ENCODE measurements at places on chromosomes 5 and 9.

GRCh38 chr9:116990592-116990991 lies 303.5 kb downstream of the TRIM32 start:
- DNase-seq = no peak

DNA sequence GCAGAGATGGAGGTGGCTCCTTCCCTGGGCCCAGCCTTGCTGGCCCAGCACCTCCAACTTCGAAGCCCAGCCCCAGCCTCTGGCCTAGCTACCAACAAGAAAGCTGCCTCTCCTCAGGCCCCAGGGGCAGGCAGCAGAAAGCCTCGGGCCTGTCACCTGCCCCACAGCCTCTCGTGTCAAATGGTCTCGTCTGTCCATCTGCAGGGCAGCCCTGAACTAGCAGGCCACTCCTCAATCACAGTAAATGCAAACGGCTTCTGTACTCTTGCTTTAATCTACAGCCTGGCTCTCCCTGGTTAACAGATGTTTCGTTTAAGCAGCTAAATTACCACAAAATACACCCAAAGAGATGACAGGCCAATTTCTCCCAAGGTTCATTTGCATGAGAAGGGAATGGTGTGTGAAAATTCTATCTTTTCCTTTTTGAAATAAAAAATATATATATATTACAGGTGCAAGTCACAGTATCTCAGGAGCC lies 21.5 kb downstream of the VAV2 start:
- DNase-seq = no peak

- DNase-seq = no peak
Measured at GRCh38 chr5:120405286-120405864, 58.7 kb upstream of the PRR16 start.

GRCh38 chr5:97192580-97193354 lies 9.7 kb upstream of the RIOK2 start:
- DNase-seq = no peak

DNA sequence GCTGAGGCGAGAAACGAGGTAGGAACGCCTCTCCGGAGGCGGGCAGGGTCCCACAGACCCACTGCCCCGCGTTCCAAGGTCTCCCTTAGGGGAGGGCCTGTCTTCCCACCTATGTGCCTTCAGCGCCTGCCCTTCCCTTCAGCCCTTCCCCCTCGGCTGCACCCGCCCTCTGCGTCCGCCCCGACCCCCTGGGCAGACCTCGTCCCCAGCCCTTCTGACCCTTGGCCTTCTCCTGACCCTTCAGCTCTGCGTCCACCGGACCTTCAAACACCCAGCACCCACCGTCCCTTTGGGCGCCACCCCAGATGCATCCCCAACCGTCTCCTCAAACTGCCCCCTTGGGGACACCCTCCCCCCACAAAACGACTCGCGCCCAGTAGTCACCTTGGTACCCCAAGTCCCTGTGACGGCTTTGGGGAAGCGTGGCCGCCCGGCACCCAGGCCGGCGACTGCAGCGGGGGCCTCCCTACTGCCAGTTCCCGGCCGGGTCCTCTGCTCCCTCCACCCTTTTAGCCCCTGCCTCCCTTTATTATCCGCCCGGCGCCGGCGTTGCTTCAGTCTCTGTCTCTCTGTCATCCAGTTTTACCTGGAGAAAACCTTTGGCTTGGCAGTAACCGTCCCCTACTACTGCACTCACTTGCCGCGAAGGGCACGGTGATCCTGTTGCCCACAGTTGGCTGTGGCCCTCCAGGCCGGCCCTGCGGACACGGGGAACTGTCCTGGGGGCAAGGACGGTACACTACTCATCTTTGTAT lies 421 bp downstream of the RUSC2 start:
- DNase-seq = no peak

DNA sequence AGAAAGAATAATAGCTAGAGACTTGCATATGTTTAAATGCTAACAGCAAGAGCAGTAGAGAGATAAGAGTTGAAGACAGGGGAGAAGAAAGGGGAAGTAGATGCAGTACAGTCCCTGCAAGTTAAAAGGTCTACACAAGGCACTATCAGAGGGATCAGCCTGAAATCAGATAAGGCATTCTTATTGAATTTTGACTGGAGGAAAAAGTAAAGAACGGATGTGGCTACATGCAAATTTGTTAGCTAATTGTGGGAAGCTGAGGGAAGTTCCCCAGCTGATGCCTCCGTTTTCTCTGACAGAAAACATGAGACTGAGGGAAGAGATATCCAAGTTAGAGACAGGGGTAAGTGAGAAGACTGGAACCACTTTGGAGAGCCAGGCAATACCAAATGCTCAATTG lies 12.9 kb upstream of the RHOBTB3 start:
- DNase-seq = no peak

- DNase-seq = no peak
Measured at GRCh38 chr9:109449036-109449798, 48.9 kb downstream of the PTPN3 start.

DNA sequence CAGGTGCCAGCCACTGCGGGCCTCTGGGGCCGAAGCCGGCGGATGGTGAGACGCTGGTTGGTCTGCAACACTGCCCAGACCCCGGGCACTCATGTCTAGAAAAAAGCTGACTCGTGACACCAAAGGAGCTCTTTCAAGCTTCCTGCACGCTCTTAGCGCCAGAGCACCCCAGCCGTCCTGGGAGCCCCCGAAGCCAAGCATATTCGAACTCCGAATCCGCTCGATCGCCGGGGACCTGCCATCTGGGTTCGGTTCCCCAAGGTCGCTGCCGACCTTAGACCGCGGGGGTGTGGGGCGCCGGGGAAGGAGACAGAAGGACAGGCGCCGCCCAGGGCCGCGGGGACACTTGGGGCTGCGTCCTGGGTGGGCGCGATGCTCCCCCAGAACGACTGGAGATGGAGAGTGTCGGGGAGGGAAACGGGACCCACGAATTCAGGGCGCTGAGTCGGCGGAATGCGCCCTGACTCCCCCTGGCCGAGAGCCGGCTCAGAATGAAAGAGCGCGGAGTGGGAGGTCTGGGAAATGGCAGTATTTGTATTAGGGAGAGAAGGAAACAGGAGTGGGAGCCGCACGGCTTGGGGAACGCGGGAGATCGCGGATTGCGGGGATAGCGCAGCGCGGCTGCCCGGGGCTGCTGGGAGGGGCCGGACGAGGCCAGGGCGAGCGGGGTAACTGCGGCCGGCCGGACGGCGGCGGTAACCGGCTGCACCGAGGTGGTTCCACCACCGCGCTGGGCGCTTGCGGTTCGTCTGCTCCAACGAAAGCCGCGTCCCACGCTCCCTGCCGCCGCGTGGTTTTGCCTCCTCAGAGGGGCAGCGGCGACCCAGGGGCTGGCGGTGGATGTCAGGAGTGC lies 20.1 kb upstream of the MARCHF6 start:
- DNase-seq = no peak

- no peak for DNase-seq
Measured at GRCh38 chr5:132684491-132684890, 10.7 kb downstream of the IL4 start.

GRCh38 chr5:150066436-150066835 lies 19.9 kb downstream of the CSF1R start:
- no peak for DNase-seq

DNA sequence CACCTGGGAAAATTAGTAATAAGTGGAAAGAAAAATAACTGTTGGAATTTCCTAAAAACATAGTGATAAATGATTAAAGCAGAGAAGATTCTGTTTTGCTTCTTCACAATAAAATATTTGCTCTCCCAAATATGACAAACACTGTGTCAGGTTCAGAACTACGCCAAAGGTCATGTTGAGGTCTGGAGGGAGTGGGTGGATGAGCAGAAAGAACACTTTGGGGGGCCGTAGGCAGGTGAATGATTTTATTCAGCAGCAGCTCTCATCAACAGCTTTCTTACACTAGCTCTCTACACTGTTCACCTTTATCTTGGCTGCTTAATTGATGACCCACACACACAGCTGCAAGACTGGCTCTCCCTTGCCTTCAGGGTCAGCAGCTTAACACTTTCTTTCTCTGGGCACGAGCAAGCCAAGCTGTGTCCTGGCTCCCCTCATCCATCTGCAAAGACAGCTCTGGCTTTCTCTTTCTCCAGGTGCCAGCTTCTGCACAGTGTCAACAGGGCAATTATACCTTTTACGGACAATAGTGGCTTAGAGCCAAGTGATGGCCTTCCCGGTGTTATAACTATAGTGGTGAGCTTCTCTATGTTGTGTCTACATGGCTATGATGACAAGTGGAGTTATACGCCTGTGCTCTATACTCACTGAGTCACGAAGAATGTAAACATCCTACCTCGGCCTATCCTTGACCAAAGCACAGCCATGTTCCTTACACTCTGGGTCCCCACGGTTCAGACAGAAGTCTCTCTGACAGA lies 18.9 kb upstream of the GPX8 start:
- no peak for DNase-seq

- no peak for DNase-seq
Measured at GRCh38 chr9:119768266-119768665, 399.0 kb upstream of the BRINP1 start.

DNA sequence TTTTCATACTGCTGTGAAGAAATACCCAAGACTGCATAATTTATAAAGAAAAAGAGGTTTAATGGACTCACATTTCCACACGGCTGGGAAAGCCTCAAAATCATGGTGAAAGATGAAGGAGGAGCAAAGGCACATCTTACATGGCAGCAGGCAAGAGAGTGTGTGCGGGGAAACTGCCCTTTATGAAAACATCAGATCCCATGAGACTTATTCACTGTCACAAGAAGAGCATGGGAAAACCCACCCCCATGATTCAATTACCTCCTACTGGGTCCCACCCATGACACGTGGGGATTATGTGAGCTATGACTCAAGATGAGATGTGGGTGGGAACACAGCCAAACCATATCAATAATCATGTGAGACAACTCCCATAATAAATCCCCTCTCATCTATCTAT lies 8.7 kb downstream of the TTC39B start:
- no peak for DNase-seq

GRCh38 chr9:77841739-77842386 lies 189.7 kb downstream of the GNAQ start:
- DNase-seq = no peak

DNA sequence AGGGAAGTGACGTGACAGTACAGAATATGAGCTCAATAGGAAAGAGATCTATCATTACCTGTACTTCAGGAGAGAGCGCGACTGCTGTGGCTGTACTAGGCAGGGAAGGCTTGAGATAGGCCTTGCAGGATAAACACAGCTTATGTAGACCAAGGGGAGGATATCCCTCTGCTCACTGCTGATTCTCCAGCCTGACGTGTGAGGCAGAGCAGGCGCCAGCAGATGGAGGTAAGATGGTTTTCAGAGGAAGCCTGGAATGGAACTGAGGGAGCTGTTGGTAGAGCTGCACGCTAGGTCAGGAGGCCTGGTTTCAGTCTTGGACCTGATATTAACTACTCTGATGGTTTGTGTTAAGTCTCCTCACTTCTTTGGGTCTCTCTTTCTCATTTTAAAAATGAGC lies 291.4 kb downstream of the YTHDC2 start:
- DNase-seq = no peak
